Stimulated activated CD8-positive, alpha-beta memory T cell treated with anti-CD3 and anti-CD28 coated beads, Interleukin-4, amount 100 ng/mL, for 24 hours (primary cell): ENCODE measurements at places on chromosomes 12 and 14.

GRCh38 chr14:50882932-50883826, 11.3 kb downstream of the ABHD12B start:
- DNase-seq, result no peak

GRCh38 chr12:1001507-1001906, 10.5 kb downstream of the ERC1 start:
- DNase-seq, result no peak

GRCh38 chr14:24861083-24861630, 188.8 kb downstream of the STXBP6 start:
- DNase-seq, result no peak

- no peak for DNase-seq
Observed at GRCh38 chr14:72800848-72801370, 93.0 kb downstream of the DPF3 start.

- no peak for DNase-seq
Observed at GRCh38 chr12:25818596-25819390, 139.7 kb upstream of the RASSF8 start.

DNA sequence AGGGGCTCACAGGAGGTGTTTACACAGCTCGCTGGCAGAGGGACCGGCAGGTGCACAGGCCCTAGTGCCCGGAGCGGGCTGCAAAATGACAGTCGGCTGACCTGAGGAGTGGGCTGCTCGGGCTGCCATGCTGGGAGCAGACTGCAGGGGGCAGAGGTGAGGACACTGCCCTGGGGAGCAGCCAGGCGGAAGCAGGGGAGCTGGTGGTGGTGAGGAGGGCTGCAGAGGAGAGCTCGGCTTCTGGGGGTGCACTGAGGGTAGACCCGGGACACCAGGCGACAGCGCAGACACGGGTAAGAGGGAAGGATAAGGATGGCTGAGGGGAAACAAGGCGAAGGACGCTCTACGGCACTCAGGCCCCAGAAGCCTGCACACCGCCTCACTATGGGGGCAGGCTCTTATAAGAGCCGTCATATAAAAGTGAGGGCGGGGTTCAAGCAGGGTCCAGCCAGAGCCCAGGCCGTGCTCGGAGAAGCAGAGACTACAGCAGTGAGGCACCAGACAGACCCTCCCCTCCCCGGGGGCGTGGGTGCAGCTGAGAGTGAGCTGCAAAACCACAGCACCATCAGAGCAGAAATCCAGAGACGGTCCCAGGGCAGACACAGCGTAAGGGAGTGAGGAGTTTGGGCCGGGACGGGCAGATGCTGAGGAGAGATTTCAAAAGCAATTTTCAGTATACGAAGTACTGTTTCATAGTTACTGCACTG, 62.5 kb downstream of the CCDC88C start:
- DNase-seq, result no peak

GRCh38 chr14:29927376-29928116, at the start of gene PRKD1:
Gene PRKD1 (minus strand): TSS chr14:29927847.
- no peak for DNase-seq

- DNase-seq, result no peak
Observed at GRCh38 chr14:98728836-98729235, 543.2 kb downstream of the BCL11B start.

- no peak for DNase-seq
Observed at GRCh38 chr14:99176156-99176945, 95.6 kb downstream of the BCL11B start.

- no peak for DNase-seq
Observed at GRCh38 chr14:43285575-43285974, 1221.5 kb downstream of the FSCB start.

- no peak for DNase-seq
Observed at GRCh38 chr14:89368490-89369477, 48.2 kb downstream of the FOXN3 start.

DNA sequence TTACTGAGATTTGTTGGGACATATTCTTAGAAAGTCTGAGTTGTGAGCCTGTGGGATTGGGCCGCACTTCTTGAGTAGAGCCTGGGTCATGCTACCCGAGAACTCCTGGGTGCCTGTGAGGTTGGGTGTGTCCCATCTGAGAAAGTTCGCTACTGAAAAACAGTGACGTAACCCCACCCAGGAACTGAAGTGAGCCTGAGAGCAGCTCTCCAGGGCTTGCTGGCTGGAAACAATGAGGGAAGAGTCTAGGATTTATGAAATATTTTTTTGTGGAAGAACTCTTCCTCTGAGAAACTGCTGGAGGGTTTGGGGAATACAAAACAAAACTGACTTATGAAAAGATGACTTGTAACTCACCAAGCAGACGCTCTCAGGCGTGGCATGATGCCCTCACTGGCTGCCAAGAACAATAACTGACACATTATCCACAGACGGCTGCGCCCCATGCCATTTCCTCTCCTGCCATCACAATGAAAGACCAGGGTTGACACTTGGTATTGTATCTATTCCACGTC, 69.2 kb downstream of the RASSF3 start:
- DNase-seq, result no peak

- DNase-seq, result no peak
Observed at GRCh38 chr14:50669441-50669986, 1.4 kb upstream of the SAV1 start.

DNA sequence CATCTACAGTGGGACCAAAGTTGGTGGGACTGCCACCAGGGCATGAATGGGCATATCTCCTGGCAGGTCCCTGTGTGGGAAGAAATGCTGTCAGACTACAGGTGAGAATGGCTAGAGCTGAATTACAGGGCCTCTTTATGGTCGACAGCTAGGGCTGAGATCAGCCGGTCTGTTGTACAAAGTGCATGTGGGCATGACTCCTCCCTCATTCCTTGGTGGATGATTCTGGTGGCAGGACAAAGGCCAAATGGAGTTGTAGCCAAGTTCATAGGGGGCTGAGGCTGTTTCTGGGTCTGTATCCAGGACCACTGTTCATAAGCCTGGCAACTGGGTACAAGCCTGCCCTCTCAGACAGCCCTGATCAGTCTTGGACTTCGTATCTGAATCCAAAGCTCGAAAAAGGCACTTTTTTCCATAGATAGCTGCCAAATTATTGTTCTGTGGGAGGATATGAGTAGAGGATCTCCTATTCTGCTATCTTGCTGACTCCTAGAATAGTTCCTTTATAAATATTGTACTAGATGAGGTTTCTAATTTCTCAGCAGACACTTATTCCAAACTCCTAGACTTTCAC, 460.8 kb downstream of the TMEM117 start:
- DNase-seq, result no peak

DNA sequence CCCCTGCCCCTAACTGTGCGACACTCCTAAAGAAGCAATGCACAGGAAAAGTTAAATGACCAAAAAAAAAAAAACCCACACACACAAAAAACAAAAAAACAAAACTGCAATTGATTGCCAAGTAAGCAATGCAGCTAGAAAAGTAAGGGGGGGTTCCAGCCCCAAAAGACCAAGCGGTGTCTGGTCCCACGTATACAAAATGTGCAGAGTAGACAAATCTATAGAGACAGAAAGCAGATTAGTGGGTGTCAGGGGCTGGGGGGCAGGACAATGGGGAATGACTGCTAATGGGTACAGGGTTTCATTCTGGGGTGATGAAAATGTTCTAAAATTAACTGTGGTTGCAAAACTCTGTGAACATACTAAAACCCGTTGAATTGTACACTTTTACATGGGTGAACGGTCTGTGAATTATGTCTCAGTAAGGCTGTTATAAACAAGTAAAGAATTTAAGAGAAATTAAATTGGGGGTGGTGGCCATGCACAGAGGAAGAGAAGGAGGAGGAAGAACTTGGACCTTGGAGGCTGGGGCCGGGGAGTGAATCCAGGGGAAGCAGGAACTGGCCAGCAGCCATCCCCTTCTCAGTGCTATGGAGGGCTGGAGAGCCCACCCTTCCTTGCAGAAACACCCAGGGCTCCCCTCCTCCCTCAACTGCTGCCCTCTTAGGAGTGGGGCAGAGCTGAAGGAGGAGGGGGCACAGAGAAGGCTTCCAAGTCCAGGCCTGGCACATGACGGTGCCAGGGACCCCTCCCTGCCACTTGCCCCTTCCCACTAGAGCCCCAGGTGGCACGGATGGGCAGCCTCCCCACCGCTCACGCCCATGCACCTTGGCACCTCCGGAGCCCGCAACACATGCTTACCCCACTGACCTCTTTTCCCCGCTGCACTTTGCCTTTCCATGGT, 45.4 kb downstream of the KDM2B start:
- DNase-seq, result no peak

DNA sequence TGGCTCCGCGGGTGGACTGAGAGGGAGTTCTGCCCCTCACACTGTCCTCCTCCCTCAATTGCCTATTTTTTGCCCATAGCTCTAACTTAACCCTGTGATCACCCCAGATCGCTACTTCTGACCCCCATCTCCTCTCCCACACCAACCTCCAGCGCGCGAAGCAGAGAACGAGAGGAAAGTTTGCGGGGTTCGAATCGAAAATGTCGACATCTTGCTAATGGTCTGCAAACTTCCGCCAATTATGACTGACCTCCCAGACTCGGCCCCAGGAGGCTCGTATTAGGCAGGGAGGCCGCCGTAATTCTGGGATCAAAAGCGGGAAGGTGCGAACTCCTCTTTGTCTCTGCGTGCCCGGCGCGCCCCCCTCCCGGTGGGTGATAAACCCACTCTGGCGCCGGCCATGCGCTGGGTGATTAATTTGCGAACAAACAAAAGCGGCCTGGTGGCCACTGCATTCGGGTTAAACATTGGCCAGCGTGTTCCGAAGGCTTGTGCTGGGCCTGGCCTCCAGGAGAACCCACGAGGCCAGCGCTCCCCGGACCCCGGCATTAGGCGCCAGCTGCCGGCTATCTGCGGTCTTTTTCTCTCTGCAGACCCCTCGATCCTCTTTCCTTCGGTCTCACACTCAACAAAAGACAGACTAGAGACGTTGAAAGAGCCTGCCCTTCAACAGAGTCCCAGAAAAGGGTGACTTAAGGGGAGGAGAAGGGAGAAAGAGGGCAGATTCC, 3.0 kb upstream of the TBX3 start:
- DNase-seq, result no peak

GRCh38 chr12:111277570-111277969, 91.3 kb downstream of the PHETA1 start:
- DNase-seq, result no peak

DNA sequence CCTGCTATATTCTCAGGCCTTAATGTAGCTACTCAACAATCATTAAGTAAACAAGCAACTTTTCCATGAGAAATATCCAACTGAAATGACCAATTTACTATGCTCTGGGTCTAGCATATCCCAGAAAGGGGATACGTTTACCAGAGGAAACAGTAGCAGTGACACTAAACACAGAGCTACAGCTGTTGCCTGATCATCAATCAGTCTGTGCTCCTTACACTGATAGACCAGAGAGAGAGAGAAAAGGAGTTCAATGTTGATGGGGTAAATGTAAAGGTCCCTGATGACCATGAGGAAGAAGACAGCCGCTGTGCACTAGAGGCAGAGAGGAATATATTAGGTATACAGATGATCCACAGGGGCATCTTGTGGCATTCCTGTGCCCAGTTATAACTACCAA, 397.2 kb upstream of the USP15 start:
- no peak for DNase-seq

DNA sequence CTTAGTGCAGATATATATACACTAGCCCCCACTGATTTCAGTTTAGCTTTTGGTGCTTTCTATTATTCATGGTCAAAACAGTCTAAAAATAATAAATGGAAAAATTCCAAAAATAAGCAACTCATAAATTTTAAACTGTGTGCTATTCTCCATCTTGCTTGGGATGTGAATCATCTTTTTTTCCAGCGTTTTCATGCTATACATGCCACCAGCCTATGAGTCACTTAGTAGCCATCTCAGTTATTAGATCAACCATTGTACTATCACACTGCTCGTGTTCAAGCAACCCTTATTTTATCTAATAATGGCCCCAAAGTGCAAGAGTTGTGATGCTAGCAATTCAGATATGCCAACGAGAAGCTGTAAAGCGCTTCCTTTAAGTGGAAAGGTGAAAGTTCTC, 73.9 kb upstream of the KRR1 start:
- DNase-seq, result no peak

- DNase-seq, result no peak
Observed at GRCh38 chr14:39984323-39984722, 552.1 kb upstream of the FBXO33 start.

DNA sequence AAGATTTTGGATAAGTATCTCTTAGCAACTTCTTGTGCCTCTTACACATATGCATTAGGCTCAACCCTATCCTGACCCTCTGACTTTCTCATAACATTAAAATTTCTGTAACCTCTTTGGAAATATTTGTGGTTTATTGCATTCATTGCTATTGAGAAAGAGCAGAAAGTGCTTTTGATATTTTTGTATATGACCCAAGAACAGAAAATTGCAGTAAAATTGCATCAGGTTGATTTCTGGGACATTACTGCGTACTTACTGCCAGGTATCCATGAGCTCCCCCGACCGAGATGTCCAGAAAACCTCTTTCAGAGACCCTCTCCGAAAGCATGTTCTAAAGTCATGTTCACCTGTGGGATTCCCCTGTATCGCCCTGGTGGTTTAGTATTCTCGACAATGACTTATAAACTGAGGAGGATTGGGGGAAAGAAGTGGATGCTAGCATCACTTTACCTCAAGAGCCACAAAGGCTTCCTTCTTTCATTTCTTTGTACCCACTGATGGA, 14.5 kb upstream of the IL22 start:
- no peak for DNase-seq

DNA sequence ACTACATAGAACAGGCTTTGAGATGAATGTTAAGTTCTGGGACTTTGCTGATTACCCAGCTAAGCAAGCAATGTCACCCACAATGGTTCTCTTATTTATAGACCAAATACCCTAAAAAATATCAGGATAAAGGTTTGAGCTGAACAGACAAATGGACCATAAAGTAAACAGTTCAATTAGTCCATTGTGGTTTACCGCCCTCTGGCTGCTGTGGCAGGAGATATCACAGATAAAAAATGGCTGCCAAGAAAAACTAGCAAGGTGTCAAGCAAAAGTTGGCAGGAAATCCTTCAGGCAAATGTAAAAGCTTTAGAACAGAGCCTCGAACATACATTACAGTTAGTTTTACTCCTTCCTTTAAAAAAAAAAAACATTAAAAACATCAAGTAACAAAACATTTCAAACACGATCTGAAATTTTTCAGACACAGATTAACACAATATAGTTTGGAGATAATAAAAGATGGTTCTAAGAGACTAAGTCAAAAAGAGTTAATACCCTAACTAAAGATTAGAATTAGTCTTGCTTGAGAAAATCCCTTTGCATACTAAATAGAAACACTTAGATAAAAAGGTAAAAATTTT, 41.3 kb downstream of the MED13L start:
- peak; percentile 7 for DNase-seq

DNA sequence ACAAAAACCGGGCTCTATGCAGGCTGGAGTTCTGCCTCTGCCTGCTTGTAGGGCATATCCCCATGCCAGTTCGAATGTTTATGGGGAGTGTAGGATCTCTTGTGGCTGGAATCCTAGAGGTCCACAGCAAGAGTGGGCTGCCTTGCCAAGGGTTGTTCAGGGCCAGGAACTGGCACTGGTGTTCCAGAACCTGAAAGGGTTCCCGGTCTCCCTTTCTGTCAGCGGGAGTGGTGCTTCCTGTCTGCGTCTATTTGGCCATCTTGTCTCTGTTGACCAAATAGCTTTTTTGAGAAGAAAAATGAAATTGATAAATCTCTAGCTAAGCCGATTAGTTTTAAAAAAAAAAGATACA, 17.8 kb downstream of the OLR1 start:
- DNase-seq, result no peak

- DNase-seq, result no peak
Observed at GRCh38 chr14:76088771-76089571, 62.8 kb upstream of the GPATCH2L start.

- no peak for DNase-seq
Observed at GRCh38 chr14:73272393-73272792, 35.1 kb downstream of the PAPLN start.

GRCh38 chr14:105537580-105538474, 11.4 kb downstream of the TMEM121 start:
- DNase-seq, result peak; percentile 56
